ENCODE measurements at places on chromosomes 13 and 19.

GRCh38 chr19:2613507-2614295 lies 88.8 kb downstream of the GNG7 start:
- H3K36me3 ChIP-seq = no peaks in the 10 kb centered on the region
- H3K27ac ChIP-seq = no peak overlapping the region
- H3K4me3 ChIP-seq = no peak overlapping the region

DNA sequence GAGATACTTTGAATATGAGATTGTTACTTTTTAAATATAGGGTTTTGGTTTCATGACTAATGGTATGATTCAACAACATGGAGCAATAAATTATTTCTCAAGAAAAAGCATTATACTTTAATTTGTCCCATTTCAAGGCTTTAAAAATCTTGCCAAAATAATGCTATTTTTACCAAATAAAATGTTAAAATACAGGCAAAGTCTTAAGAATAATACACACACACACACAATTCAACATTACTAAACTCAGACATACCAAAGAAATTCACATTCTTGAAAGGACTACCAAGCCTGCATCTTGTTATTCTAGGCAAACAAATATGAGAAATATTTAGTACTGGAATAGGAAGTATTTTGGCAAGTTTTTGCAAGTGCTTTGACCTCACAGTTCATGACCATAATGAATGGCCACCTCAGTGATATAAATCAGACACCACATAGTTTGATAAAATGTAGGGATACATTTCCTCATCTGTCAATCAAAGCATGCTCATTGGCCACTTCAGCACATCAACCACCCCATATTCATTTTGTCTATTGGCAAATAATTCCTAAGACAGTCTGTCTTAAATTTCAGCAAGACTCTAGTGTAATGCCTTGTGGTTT lies 107.2 kb downstream of the NALCN start:
- no peak for DNase-seq
- H3K4me3 ChIP-seq = no peak overlapping the region
- no peaks in the 10 kb centered on the region for H3K27me3 ChIP-seq

DNA sequence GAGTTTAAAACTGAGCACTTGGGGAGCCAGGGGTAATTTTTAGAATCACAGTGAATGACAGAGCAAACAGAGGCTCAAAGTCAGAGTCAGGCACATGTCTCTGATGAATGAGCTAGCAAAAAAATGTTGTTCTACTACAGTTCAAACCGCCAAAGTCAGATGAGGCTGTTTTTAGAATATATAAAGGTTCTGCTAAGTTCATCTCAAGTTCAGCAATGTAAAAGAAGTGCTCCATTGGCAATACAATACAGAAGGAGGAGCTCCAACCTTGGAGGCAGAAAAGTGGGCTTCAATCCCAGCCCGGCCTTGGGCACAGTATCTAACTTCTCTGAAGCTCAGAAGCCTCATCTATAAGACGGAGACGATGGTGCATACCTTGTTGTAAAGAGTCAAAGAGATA lies 70.1 kb upstream of the IPO5 start:
- H3K27ac ChIP-seq = no peak overlapping the region
- peaks cover 6% of the 10 kb centered on the region for H3K4me1 ChIP-seq
- H3K36me3 ChIP-seq = no peaks in the 10 kb centered on the region
- H3K27me3 ChIP-seq = no peaks in the 10 kb centered on the region
- no peak overlapping the region for H3K4me3 ChIP-seq

GRCh38 chr19:8666814-8667405 lies 31.7 kb downstream of the ACTL9 start:
- H3K27me3 ChIP-seq = peaks cover 22% of the 10 kb centered on the region
- no peaks in the 10 kb centered on the region for H3K4me1 ChIP-seq
- H3K36me3 ChIP-seq = no peaks in the 10 kb centered on the region
- no peak for DNase-seq
- no peak overlapping the region for H3K27ac ChIP-seq

DNA sequence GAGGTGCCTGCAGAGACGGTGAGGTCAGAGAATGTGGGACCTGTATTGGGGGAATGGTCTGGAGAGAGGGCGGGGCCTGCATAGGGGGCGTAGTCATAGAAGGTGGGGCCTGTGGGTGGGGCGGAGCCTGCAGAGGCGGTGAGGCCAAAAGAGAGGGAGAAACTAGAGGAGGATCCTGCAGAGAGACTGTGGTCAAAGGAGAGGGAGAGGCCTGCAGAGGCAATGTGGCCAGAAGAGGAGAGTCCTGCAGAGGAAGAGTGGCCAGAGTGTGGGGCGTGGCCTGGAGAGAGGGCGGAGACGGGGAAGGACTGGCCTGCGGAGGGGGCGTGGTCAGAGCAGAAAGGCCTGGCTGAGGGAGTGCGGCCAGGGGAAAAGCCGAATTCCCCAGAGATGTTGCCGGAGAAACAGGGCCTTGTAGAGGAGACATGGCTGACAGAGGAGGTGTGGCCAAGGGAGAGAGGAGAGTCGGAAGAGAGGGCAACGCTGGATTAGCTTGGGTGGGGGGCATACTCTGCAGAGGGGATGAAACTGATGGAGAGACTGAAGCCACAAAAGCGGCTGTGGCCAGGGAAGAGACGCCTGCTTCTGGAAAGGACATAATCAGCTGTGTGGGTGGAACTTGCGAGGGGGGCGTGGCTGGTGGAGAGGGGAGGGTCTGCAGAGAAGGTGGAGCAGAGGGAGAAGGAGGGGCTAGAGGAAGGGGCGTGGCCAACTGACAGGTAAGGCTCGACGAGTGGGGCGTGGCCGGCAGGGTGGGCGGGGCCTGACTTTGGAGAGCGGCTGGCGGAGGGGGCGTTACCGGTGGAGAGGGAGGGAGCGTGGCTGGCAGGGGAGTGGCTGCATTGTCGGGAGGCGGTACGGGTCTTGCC lies 2.5 kb downstream of the PRR36 start:
- H3K36me3 ChIP-seq = no peaks in the 10 kb centered on the region
- peaks cover 21% of the 10 kb centered on the region for H3K27me3 ChIP-seq
- peak overlapping the region; percentile 84 for H3K4me3 ChIP-seq

GRCh38 chr19:18414504-18415177 lies 4.6 kb upstream of the SSBP4 start:
- no peak for DNase-seq
- no peaks in the 10 kb centered on the region for H3K36me3 ChIP-seq
- peaks cover 58% of the 10 kb centered on the region for H3K27me3 ChIP-seq
- H3K27ac ChIP-seq = peak overlapping the region; percentile 19
- H3K4me1 ChIP-seq = peaks cover 43% of the 10 kb centered on the region
- H3K4me3 ChIP-seq = peak overlapping the region; percentile 71

DNA sequence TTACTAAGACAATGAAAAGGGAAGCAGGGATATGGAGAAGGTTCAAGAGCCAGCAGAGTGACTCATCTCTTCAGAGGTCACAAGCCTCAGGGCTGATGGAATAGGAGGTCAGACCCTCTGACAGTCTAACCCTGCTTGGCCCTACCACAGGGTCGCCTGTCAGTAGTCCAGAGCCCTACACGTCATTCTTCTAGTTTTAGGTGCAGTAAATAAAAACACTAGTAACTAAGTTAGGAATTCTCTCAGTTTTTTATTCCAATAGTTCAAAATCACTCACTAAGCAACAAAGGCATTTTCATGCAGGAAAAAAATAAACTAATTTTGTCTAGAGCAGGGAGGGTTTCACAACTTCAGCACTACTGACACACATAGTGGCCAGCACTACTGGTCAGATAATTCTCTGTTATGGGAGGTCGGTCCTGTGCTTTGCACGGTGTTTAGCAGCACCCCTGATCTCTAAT lies 27.2 kb downstream of the FOXO1 start:
- no peak overlapping the region for H3K27ac ChIP-seq
- H3K4me3 ChIP-seq = no peak overlapping the region
- H3K4me1 ChIP-seq = peaks cover 35% of the 10 kb centered on the region
- no peaks in the 10 kb centered on the region for H3K27me3 ChIP-seq
- H3K36me3 ChIP-seq = no peaks in the 10 kb centered on the region
